ENCODE measurements at places on chromosomes 13 and 19. TPM values are rescaled to one million over a fixed set of nuclear protein-coding genes. Genes with fewer than 3 reads are reported as not detected.

The ZNF541 gene
- 0.40 TPM for total RNA-seq

The INSL3 gene
- 2.2 TPM for total RNA-seq

The WDR87 gene
- total RNA-seq: not detected

The RXFP2 gene
- not detected for total RNA-seq

The EDDM13 gene
- total RNA-seq: 0.67 TPM

The GNA15 gene
- total RNA-seq: 23.7 TPM

The SBK2 gene
- total RNA-seq: not detected

The SCEL gene
- not detected for total RNA-seq

The SPRYD7 gene
- total RNA-seq: 6.0 TPM

The PEAK3 gene
- total RNA-seq: not detected

The FSD1 gene
- 24.7 TPM for total RNA-seq

The DCLK1 gene
- not detected for total RNA-seq

The ZNF285 gene
- total RNA-seq: 1.2 TPM

The ZIC2 gene
- total RNA-seq: 1.6 TPM

The MIR17HG gene
- 15.5 TPM for total RNA-seq

The DZIP1 gene
- 0.26 TPM for total RNA-seq

The KISS1R gene
- total RNA-seq: 1.1 TPM

The RNF225 gene
- 0.61 TPM for total RNA-seq

The CEP89 gene
- 17.9 TPM for total RNA-seq

The EBI3 gene
- total RNA-seq: 2.6 TPM

The WASF3 gene
- not detected for total RNA-seq

The KIR3DL1 gene
- 0.28 TPM for total RNA-seq

The GRIN3B gene
- not detected for total RNA-seq

The SYNE4 gene
- 3.2 TPM for total RNA-seq

The ELSPBP1 gene
- not detected for total RNA-seq

The KLK7 gene
- total RNA-seq: not detected

The POLR2I gene
- 63.2 TPM for total RNA-seq

The NLRP5 gene
- not detected for total RNA-seq

The HCN2 gene
- total RNA-seq: 0.67 TPM

The GFY gene
- not detected for total RNA-seq

The C5AR2 gene
- total RNA-seq: 0.29 TPM
